ENCODE measurements at places on chromosomes 6 and 20.
A peak's percentile ranks its signal among the peaks of the same experiment; 100 is the strongest.

- DNase-seq = no peak
Measured at GRCh38 chr6:168516944-168517741, 76.2 kb downstream of the SMOC2 start.

DNA sequence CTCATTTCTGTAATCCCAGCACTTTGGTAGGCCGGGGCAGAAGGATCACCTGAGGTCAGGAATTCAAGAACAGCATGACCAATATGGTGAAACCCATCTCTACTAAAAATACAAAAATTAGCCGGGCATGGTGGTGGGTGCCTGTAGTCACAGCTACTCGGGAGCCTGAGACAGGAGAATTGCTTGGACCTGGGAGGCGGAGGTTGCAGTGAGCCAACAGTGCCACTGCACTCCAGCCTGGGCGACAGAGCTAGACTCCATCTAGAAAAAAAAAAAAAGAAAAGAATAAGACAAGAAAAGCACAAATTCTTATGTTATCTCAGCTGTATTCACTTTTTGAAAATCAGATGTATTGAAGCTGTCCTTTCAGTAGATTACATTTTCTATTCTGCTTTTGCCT is 289.4 kb downstream of the GRIK2 start:
- DNase-seq = no peak

- no peak for DNase-seq
Measured at GRCh38 chr20:30594112-30594511, 663.4 kb upstream of the DEFB115 start.

DNA sequence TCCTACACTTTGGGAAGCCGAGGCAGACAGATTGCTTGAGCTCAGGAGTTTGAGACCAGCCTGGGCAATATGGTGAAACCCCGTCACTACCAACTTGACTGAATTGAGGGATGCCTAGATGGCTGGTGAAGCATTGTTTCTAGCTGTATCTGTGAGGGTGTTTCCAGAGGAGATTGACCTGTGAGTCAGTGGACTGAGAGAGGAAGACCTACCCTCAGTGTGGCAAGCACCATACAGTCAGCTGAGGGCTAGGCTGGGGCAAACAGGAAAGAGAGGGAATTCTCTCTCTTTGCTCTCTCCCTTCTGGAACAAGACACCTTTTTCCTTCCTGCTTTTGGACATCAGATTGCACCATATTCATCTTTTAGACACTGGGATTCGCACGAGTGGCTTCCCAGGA is 3.7 kb upstream of the ZUP1 start:
- DNase-seq = no peak

- DNase-seq = no peak
Measured at GRCh38 chr6:162704001-162704400, 23.6 kb downstream of the PRKN start.

DNA sequence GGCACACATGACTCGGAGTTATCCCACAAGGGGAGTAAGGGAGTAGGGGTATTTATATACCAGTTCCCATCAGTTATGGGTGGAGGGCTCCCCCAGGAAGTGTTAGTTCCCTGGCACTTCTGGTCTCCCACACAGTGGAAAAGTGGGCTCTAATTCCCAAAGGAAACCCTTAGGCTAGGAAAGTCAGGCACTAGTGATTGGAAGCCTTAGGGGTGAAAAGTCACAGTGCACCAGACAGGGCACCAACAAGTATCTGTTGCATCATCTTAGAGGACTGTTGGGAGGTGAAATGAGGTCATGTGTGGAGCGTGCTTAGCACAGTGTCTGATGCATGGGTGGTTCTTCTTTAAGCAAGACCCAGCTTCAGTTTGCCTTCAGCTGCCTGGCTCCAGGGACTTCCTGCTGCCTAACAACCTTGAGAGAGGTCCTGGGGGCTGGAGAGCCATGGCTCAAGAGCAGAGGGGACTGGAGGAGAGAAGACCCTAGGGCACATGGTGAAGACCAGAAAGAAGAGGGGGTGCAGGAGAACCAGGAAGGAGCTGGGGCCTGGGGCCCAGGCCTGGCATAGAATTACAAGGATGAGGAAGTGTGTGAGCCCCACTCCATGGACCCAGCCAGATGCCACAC is 7.5 kb upstream of the FOXP4 start:
- peak; percentile 89 for DNase-seq

DNA sequence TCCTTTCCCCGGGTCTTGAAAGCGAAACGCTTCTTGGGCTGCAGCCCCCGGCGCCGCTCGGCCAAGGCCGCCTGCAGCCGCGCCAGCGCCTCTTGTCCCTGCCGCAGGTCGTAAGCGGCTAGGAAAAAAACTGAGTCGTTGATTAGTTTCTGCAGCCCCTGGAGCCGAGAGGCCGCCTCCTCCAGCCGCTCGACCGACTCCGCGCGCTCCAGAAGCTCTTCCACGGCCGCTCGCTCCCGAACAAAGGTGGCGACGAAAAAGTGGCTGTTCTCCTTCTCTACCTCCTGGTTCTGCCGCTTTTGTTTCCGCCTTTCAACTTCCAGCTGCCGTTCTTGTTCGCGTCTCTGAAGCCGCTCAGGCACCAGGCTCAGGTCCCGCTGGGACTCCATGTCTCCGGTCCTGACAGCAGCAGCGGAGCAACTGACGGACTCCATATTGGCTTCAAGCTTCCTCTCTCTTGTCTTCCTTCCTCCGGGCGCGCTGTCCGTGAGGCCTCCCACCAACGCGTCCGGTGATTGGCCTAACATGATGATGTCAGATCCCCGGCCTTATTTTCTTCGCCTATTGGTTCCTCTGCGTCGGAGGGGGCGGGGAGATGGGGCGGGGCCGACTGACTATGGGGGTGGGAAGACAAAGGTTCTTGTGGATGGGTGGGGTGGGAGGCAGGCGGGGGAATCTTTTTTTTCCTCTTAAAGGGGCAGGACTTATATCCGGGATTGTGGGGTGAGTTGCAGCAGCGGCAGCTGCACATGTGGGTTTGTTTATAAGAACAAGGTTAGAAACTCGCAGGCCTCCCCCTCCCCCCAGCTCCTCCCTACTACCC is at the start of gene TBCC:
Gene TBCC (minus strand): TSS at position 464 of the 823 bp plus-strand sequence. CDS start 30 bp downstream, at position 434.
- peak; percentile 98 for DNase-seq

GRCh38 chr6:77910826-77911225 is 258.0 kb downstream of the MEI4 start:
- no peak for DNase-seq

GRCh38 chr6:44066394-44067172 is 60.7 kb downstream of the MRPL14 start:
- no peak for DNase-seq

All from inflammatory macrophage treated with lipopolysaccharide for 1 hour (primary cell).